ENCODE measurements at places on chromosomes 4 and X.

DNA sequence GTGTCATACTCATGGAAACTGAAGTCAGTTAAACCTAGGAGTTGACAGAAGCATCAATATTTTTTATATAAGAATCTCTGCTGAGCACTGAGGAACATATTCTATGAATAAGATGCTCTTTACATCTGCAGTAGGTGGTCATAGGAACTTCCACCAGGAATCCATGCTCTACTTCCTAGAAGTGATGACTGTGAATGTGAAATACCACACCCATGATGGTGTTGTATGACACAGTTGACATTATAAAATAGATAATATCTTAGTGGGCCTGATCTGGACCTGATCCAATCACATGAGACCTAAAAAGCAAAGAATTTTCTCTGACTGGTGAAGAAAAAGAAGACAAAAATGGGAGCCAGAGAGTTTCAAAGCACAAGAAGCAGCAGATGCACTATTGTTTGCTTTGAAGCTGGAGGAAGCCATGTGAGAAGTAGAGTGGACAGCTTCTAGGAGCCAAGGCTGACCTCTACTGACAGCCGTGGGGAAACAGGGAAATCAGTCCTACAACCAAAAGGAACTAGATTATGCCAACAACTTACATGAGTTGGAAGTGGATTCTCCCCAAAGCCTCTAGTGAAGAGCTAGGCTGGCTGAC, 68.6 kb upstream of the HS3ST1 start:
- no peak for DNase-seq

GRCh38 chr4:146470604-146471003, 51.1 kb downstream of the SLC10A7 start:
- no peak for DNase-seq

DNA sequence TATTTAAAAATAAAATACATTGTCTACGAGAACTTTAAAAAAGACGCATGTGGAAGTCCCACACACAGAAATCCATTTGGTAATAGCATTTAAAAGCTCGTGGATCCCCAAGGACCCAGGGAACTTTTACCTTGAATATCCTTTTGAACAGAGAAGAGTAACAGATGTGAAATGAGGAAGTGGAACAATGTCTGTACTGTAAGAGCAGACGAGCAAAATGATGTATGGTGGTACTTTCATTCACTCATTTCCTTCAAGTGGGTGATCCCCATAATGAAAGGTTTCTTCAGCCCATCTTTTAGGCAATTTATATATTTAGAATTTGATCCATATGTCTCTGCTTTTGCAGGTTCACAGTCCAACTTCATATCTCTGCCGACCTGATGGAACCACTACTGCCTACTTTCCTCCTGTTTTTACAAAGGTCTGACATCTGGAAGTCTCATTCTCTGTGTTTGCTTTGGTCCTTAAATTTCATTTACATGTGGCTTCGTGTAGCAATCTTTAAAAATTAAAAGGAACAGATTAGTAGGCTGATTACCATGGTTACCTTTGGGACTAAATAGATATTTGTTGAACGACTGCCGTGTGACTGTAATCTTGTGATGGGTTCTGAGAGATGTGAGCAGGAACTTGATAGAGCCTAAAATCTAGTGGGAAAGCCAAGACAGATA, 188.4 kb downstream of the PALLD start:
- DNase-seq: no peak

DNA sequence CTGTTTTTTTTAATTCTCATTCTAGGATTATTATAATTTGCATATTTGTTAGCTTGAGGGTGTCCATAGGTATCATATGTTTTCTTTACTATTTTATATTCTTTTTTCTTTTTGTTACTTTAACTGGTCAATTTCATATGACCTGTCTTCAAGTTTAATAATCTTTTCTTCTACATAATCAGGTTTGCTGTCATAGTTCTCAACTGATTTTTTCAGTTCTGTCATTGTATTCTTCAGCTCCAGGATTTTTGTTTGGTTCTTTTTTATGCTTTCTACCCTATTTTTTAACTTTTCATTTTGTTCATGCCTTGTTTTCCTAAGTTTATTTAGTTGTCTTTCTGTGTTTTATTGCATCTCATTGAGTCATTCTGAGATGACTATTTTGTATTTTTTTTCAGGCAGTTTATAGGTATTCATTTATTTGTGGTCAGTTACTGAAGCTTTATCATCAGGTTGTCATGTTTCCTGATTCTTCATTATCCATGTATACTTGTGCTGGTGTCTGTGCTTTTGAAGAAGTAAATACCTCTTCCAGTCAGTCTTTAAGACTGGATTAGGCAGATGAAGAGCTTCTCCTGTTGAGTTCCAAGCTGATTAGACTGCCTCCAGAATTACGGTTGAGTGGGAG, 220.3 kb upstream of the VEGFC start:
- no peak for DNase-seq

GRCh38 chr4:84219656-84220055, 279.4 kb downstream of the NKX6-1 start:
- no peak for DNase-seq

- DNase-seq: peak; percentile 87
These were observed 2.1 kb downstream of the PLCXD1 start for GRCh38 chrX:283115-283845.

GRCh38 chr4:105543881-105544280, 8.5 kb upstream of the ARHGEF38 start:
- no peak for DNase-seq

GRCh38 chr4:167622481-167623240, 388.4 kb upstream of the SPOCK3 start:
- DNase-seq: peak; percentile 7

- no peak for DNase-seq
These were observed 99.1 kb downstream of the TRAPPC11 start for GRCh38 chr4:183758061-183758757.

DNA sequence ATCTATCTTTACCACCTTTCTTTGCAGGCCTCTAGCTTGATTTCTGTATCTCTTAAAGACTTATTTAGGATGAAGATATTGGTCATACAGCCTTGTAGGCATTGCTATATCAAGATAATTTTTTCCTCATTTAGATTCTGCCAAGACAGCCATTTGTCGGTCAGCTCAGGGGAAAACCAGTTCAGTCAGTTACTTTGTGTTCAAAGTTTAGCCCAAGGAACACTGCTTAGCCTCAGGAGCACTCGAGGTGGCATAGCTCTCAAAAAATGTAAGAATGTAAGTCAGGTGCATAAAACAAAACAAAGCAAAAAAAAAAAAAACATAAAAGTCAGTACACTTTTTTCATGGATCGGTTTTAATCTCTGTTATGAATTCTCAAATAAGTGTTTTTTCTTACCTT, 43.4 kb downstream of the NRK start:
- DNase-seq: no peak

DNA sequence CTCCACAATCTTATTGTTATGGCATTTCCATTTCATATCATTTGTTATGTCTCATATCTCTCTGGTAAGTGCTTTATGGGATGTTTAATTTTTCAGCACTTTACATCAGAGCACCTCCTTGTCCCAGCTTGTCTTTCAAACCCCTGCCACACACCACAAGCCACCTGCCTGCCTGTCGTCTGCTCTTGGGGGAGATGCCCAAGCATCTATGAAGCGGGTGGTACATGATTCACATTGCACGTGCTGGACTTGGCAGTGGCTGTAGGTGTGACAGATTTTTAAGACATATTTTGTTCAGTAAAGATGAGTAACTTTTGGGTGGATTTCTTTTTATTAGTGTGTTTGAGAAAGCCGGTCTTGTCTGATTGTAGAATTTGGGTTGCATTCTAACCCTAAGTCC, 14.2 kb upstream of the SPATA4 start:
- no peak for DNase-seq

DNA sequence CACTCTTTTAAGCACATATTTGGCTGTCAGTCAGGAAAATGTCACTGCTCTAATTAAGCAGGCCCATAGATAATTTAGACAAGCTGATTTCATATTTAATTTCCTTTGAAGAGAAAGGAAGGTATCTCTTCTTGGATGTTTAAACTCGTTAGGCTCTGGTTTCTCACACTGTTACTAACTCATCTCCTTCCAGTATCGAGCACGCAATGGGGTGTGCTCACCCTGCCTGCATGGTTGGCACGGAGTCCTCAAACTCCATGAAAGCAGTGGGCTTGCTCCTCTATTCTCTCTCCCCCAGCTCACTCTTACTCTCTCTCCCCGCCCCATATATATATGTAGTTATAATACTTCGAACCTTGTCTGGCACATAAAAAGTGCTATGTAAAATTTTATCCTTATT, 76.9 kb downstream of the EGF start:
- DNase-seq: no peak

DNA sequence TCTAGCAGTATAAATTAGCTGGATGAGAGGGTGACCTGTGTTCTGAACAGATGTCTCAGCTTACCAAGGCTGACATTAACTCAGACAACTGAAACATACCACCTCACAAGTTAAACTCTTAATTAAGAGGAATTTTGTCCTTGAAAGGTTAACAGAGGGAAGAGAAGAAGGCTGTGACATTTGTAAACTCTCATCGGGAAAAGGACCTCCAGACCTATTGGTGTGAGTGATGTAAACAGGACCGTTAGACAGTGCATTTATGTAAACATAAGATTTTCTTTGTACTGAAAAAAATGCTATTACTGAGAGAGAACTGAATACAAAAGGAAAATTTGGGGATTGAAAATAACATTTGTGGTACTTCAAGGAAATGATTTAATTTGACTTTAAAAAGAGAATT, 308.4 kb upstream of the DIAPH2 start:
- no peak for DNase-seq

DNA sequence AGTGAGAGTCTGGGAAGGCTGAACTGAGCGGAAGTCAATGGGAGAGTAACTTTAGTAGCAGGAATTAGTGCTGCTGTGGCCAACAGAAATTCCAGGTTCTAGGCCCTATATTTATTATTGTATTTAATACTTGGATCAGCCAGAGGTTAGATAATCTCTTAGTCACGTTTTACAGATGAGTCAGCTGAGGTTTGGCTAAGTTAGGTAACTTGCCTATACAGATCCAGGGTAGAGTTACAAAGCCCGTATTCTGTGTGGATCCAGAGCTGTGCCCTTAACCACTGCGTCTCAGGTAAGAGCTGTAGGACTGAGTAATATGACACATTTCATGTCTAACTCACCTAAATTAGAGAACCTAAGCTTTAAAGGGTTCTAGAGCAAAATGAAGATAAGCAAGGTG, 20.5 kb downstream of the PSMD10 start:
- no peak for DNase-seq

GRCh38 chr4:173074501-173074946, 94.1 kb upstream of the GALNT7 start:
- no peak for DNase-seq

DNA sequence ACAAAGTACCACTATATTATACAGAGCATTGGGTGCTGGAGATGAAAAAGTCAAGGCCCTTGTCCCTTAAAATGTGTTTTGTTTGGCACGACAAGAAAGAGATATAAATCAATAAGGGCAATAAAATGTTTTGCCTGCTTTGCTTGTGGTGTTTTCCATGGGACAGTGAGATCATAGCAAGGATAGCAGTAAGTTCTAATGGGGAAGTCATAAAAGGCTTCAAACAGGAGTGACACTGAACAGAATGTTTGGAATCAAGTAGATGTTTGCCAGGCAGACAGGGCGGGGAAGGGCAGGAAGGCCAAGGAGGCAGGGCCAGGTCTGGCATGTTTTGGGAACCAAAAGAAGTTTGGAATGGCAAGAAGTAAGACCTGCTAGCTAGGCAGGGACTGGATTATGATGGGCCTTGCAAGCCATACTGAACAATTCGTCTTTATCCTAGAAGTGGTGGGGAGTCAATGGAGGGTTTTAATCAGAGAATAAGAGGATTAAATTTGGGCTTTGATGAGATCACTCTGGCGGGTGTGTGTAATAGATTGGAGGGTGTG, 16.4 kb downstream of the FGF2 start:
- no peak for DNase-seq

- no peak for DNase-seq
These were observed 78.9 kb upstream of the PSAPL1 start for GRCh38 chr4:7513671-7514070.

GRCh38 chr4:132395561-132395960, 753.5 kb upstream of the PCDH10 start:
- no peak for DNase-seq

DNA sequence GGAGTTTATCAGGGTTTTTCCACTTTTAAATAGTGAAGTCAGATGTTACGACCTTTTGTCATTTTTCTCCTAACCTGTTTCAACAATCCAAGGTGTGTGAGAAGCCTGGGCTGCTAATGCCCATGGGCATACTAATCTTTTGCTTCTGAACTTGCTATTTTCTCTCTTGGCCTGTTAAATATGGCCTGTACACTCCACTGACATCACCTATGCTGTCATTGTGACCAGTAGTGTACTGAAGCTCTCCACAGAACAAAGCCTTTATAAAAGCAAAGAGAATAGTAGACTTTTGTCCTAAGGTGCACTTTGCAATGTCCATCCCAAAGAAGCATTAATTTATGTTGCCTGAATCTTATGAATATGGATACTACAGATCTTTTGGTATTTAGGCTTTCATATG, 1490.5 kb downstream of the STIM2 start:
- DNase-seq: no peak

GRCh38 chrX:71056867-71057266, 11.3 kb downstream of the SNX12 start:
- DNase-seq: no peak

DNA sequence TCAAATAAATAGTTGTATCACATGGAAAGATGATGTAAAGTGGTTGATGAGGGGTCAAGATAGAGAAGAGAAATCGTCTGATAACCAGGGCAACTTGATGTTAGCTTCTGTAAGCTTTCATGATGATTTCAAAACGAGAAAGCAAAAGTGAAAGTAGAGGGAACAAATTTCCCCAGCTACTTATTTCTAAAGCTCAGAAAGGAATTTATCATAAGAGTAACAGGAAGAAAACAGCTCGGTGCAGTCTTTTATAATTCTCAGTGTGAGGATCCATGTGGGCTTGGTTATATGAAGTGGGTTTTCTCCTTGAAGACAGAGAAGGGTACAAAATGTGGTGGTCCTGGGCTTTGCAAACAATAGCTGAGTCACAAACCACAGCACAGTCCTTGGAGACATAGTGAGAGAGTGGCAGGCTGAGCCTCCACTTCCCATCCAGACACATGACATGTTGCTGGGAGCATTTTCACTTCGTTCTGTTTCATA, 32.1 kb upstream of the GLRA2 start:
- DNase-seq: no peak

- no peak for DNase-seq
These were observed 17.0 kb downstream of the LAMP2 start for GRCh38 chrX:120452131-120452530.

Measured in stimulated activated CD4-positive, alpha-beta T cell treated with anti-CD3 and anti-CD28 coated beads, Interleukin-15, amount 100 ng/mL, for 48 hours (primary cell).